ENCODE measurements at places on chromosomes 3 and 15.

DNA sequence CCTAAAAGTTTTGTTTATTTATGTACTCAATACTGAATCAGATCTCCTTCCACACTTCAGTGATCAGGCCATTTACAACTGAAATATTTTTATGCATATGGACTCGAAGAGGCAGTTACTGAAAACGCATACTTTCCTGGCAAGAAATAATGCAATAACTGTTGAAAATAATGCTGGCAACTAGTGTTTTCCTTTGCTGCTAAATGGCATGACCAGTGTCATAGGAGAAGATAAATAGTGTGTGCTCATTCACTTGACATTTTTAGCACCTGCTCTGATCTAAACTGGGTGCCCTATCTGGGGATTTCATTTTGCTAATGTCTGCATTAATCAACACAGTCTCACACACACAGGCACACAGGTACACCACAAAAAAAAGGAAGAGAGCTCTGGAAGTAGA, 695.2 kb downstream of the TUSC7 start:
- DNase-seq, result no peak

- DNase-seq, result no peak
Observed at GRCh38 chr15:67479781-67480505, 41.0 kb upstream of the C15orf61 start.

DNA sequence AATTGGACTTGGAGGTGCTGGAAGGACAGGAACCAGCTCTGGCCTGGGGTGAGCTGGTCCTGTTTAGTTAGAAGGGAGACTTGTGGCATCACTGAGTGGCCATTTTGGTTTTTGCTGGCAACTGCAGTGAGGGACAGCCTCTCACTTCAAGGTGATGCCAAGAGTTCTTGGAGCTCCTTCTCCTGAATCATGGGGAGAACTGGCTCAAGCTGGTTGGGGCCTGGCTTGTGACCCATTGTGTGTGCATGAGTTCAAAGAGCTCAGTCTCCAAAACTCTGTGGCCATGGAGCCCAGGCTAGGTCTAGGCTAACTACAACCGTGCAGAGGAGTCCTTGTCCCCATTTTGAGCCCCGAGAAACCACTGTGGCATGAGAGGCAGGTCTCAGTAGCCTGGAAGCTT, 60.1 kb upstream of the ZNF148 start:
- no peak for DNase-seq

DNA sequence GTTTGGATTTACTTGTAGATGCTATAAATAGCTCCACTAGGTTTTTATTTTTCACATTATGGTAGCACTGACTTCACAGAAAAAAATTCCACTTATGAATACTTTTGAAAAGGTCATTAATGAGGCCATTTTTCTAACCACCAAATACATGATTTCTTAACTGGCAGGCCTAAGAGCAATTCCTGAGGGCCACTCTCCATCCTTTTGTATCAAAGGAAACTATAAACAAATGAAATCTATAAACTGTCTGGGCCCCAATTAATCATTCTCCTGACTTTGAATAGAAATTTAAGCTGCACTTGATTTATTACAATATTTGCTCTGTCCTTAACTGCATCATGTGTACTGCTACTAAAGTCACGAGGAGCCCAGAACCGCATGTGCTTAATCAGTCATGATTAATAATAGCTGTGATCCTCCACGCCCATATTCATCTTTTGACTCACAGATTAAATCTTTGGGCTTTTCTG, 25.1 kb upstream of the MTMR10 start:
- no peak for DNase-seq

DNA sequence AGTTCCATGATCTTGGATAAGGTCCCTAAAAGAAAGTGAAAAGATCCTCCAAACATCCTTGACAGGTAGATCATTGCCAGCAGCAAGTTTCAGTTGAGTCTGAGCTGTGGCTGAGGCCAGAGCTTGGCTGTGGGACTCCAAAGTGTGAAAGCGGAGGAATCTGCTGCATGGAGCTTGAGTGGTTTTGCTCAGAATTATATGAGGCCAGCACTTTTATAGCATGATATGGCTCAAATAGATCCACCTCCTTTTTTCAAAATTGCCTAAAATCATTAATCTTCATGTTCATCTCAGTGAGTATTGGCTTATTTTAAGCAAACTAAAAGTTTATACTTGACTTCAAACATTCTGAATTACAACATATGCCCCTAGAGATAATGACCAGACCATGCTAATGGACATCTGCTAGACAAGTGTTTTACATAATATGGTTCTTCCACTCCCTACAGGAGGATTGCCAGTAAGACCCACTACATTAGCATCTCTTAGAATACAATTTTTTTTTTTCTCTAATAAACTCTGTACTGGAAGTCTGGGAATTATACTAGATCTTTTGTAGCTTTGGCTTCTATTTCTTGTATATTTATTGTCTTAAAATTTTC, 368.1 kb downstream of the ZPLD1 start:
- no peak for DNase-seq

DNA sequence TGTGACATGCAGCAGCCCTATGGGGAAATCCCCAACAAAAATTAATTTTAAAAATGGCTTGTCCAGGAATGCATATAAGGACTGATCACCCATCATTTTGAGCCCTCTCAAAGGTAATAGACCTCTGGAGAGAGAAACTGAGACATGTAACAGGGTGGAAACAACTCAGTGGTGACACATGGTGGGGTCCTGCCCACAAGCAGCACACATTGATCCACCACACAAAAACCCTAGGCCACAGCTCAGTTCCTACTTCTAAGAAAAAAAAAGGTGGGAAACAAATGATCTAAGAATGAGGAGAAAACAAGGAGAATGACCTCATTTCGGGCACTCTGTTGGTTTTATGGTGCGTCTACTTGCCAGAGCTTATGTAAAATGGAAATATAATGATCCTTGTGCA, 1.9 kb upstream of the SLC41A3 start:
- DNase-seq, result no peak

GRCh38 chr15:66481107-66481856, 16.3 kb downstream of the SNAPC5 start:
- no peak for DNase-seq

- DNase-seq, result no peak
Observed at GRCh38 chr3:111758642-111759041, 100.4 kb upstream of the PHLDB2 start.

All from cerebellar cortex (tissue), 1 donor.